ENCODE measurements at places on chromosomes 5 and 9. TPM values are rescaled to one million over a fixed set of nuclear protein-coding genes. Genes with fewer than 3 reads are reported as not detected.

DNA sequence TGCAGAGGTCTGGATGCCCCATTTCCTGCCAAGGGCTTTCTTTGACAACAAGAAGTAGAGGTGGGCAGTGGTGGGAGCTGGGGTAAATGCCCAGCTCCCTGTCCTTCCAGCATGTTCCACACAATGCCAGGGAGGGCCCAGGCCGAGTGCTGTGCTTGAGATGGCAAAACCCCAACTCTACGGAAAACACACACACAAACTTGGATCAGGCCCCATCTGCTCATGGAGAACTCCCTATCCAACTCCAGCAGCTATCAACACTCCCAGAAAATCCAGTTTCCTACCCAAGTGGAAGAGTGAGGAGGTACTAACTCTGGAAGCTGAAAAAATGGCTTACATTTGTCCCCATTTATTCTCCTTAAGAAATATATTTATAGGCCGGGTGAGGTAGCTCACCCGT, 61.1 kb upstream of the FUBP3 start:
- DNase-seq: no peak

GRCh38 chr9:78031444-78031892, at the start of gene GNAQ:
TSS of gene GNAQ (minus strand) at chr9:78031811. CDS start at chr9:78031235, 576 bp downstream.
- no peak for DNase-seq

- DNase-seq: no peak
Measured at GRCh38 chr5:171757853-171758535, 27.6 kb upstream of the SMIM23 start.

DNA sequence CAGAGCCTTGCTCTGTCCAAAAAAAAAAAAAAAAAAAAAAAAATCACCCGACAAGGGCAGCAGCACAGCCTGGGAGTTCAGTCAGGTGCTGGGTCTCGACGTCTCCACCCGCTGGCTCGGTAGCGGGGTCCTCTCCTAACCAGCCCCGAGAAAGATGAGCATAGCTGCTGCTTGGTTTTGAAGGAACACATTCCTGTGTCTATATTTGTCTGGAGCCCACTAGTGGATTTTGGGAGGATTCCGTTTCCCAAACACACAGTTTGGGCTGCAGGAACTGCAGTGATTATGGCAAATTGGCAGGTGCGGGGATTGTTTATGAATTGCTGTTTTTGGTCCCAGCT, 1.2 kb downstream of the OTULINL start:
- DNase-seq: no peak

- DNase-seq: no peak
Measured at GRCh38 chr9:73022353-73022752, 69.5 kb upstream of the ALDH1A1 start.

GRCh38 chr5:132052520-132052919, 7.9 kb upstream of the IL3 start:
- DNase-seq: peak; percentile 2

- peak; percentile 29 for DNase-seq
Measured at GRCh38 chr9:22452415-22453010, 5.9 kb downstream of the DMRTA1 start.

DNA sequence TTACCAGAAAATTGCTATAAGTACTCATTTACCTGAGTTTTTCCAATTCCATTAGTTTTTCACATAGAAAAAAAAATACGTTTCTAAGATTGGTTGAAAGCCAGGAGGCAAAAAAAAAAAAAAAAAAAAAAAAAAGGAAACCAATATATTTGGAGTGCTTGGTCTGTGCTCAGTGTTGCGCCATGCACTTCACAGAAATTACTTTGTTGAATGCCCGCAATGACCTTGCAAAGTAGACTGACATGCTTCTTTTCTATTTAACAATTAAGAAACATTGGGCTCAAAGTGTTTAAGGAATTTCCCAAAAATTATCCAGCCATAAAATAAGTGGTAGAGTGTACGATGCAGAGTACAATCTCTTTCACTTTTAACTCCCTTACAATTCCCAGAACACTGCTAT, 65.2 kb upstream of the PAPPA start:
- DNase-seq: no peak

- no peak for DNase-seq
Measured at GRCh38 chr5:107321906-107322305, 348.8 kb downstream of the EFNA5 start.

GRCh38 chr5:150270541-150271295, 18.9 kb downstream of the CAMK2A start:
- DNase-seq: no peak

GRCh38 chr9:304106-304505, 89.4 kb downstream of the DOCK8 start:
- no peak for DNase-seq

- DNase-seq: peak; percentile 77
Measured at GRCh38 chr5:33997331-33997983, 10.4 kb downstream of the AMACR start.

DNA sequence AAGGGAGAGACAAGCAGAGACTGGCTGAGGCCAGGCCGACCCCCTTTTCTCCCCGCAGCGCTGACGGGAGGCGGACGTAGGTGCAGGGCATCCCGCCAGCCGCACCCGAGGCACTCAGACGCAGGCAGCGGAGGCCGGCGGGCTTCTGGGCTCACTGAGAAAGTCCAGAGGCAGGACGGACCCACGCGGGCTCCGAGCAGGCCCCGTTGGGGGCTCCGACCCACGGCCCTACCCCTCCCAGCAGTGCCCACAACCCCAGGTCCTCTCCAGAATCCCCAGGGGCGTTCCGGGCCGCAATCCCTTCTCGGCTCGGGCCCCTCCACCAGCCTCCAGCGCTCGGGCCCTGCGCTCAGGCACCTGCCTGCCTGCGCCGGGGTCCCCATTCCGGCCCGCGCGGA, 543 bp downstream of the MTMR12 start:
- DNase-seq: peak; percentile 62

- DNase-seq: no peak
Measured at GRCh38 chr9:85192750-85193149, 523.2 kb downstream of the NTRK2 start.

GRCh38 chr5:17761326-17761725, 127.1 kb downstream of the TAF11L14 start:
- DNase-seq: no peak

DNA sequence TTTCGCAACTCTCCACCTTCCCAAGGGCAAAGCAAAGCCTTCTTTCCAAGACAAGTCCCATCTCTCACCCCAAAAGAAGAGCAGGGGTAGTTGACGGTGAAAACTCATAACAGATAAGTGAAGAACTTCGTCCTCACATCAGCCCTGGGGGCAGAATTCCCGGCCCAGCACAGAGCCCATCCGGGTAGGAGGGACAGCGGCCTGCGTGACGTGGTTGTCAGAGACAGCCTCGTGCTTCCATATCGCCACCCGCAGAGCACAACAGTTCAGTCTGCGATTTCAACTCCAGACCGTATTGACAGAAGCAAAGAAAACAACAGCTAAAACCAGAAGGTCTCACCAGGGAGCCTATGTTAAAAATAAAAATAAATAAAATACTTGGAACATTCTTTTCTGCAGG, 273.2 kb downstream of the SYK start:
- no peak for DNase-seq

DNA sequence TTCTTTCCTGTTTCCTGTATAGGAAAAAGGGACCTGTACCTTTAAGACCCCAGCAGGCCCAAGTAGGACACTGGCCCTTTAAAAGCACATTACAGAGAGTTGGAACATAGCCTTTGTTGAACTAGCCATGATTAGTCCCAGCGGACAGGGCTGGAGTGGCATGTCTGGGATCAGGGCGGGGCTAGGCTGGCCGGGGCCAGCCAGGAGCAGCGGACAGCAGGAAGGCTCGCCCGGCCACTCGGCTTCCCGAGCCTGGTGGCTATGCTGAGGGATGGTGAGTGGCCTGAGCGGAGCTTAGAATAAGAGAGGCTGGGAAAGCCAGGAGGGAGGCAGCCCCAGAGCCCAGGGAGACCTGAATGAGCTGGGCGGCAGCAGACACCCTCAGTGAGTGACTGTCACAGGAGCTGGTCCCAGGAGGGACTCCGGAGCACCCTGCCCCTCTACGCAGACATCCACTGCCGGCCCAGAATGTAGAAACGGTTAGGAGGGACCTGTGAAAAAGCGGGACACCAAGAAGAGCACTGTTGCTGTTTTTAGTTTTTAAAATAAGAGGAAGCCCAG, 92.1 kb downstream of the DAB2IP start:
- DNase-seq: peak; percentile 83

DNA sequence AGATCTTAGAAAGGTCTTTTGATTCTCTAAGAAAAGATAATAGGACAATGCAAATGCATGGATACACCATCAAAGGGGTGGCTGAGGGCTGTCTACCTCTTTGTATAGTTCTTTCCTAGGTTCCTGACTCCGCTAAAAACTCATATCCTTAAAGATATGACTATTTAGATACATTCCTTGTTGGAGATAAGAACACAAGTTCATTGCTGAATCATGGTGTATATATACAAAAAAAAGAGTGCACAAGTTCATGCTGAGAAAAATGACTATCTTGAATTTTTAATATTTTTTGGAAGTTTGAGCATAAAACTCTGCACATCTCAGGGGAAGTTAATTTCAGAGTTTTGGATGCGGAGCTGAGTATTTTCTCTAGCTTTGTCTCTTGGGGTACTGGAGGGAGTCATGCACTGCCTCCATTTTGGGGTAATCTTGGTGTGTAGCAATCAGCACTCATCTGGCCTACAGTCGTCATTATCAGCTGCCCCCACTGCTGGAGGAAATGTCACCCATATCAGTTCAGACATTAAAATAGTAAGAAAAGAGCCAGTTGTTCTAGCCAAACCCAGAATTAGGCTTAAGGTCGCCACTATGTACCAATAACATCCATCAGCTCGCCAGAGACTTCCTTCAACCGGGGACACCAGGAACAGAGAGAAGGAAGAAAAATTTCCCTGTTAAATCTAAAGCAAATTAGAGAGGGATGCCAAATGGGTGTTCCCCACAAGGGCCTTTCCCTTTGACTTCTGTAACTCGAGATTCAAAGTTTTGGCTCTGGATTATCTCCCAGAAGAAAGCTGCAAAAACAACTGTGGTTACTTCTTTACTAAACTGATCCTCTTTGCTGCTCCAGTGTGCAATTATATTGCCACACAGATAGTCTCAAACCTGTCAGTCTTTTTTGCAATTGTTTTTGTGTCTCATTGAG, 49.0 kb downstream of the PTTG1 start:
- peak; percentile 13 for DNase-seq

DNA sequence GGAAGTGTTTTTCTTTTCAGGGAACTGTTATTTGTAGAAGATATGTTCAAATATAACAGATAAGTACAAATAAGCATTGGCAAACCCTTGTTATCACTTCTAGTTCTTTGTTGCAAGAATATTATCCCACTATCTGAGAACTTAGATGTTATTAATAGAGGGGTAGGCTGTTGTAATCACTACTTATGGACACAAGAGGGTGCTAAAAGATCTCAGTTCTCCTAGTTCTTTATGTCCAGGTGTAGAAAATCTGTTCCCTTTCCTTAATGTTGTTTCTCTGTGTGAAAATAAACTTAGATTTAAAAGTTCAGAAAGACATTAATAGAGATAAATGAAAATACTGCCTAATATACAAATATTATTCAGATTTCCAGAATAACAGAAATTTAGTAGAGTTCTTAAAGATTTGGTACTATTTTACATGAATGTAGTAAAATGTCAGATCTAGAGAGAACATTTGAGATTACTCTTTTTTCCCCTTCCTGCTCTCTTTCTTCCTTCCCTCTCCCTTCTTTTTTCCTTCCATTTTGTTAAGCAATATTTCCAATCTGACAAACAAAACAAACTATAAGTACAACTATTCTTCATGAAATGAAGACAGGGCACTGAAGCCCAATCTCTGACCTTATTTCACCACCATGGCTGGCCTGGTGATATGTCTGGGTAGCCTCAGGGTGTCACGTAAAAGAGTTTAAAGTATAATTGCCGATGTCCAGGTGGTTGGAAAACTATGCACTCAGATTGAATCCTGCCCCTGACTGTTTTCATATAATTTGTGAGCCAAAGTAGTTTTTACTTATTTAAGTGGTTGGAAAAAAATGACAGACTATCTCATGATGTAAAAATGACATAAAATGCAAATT, 43.6 kb upstream of the C5orf46 start:
- no peak for DNase-seq

- no peak for DNase-seq
Measured at GRCh38 chr5:134426361-134426760, 14.7 kb upstream of the CDKN2AIPNL start.

GRCh38 chr5:159533197-159533596, 202.9 kb upstream of the IL12B start:
- DNase-seq: no peak

GRCh38 chr5:124718380-124718789, 28.1 kb downstream of the ZNF608 start:
- DNase-seq: no peak

- DNase-seq: no peak
Measured at GRCh38 chr9:105908069-105908468, 213.7 kb downstream of the TMEM38B start.

DNA sequence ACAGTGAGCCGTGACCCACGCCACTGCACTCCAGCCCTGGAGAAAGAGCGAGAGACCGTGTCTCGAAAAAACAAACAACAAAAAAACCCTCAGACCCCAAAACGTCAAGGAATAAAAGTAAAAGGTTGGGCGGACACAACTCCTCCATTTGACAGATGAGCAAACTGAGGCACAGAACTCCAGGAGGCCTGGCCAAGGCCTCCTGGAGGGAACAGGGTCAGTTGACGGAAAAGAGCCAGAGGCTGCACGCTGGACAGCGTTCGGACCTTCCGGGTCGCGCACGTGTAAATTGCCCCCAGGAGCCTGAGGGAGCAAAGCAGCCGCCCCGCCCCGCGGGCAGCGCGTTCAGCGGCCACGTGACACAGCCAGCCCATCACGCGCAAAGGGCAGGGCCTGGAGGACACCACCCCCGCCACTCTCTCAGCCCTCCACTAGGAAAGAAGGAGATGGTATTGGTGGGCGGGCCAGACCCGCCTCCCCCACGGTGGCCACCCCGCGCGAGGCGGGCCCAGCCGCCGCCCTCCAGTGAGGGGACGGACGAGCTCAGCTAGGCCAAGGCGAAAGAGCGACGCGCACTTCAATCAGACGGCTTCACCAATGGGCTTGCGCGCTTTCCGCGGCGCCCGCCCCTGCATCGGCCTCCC, 81.5 kb downstream of the PTPDC1 start:
- peak; percentile 98 for DNase-seq

- no peak for DNase-seq
Measured at GRCh38 chr9:128911529-128912035, 9.2 kb upstream of the PHYHD1 start.

Gene HMGCS1
- total RNA-seq: 29.2 TPM

Gene SPDL1
- 9.0 TPM for total RNA-seq

Gene EFNA5
- 7.2 TPM for total RNA-seq

Gene GRIA1
- total RNA-seq: 2.7 TPM

Gene FPGS
- total RNA-seq: 117 TPM

Gene UBE2QL1
- total RNA-seq: 8.6 TPM

Gene PAX5
- total RNA-seq: 0.05 TPM

Gene PCDHA13
- 1.5 TPM for total RNA-seq

Gene GABRG2
- total RNA-seq: not detected

Gene MELK
- total RNA-seq: 1.1 TPM

Gene SYK
- 43.6 TPM for total RNA-seq

Gene NR2F1-AS1
- 12.4 TPM for total RNA-seq

Gene TERT
- not detected for total RNA-seq

Gene TLE1
- 89.5 TPM for total RNA-seq

Gene SLC27A6
- total RNA-seq: 1.1 TPM

Gene CCDC180
- 1.6 TPM for total RNA-seq

All from prostate gland (tissue), 2 donors.